NT2/D1 (cell line): ENCODE measurements at places on chromosomes 16 and 17.

DNA sequence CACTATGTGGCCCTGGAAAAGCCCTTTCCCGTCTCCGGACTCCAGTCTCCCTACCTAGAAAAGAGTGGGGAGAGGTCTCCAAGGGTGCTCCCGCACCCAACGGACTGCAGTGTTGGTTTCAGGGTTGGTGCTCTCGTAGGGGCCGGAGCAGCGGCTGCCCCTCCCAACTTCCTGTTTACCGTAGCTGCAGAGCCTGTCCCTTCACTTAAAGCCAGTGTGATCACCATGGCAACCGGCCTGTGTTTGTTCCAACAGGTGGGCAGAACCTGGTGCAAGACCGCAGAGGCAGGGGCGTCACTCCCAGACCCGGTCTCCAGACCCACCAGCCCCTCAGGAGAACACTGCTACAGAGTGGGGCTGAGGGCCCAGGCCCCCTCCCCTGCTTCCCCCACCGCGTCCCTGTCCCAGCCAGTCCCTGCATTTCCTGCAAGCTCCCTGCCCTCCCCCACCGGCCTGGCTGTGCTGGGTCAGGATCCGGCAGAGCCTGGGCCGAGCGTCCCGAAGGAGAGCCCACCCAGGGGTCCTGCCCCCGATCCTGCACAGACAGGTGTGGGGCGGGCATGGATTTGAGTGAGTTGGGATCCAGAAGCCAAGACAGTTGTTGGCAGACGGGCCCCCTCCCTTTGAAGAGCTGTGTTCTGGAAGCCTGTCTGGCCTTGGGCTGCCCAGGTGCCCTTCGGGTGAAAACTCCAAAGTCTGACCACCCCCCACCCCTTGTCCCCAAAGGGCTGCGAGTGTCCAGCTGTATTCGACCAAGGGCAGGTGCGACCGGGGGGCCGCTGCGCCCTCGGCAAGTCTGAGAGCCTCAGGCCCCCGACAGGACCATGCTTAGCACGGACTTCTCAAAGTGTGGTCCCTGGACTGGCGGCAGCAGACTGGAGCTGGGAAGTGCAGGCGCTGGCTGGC is 1.5 kb upstream of the BAIAP3 start:
- DNase-seq, result peak; percentile 90

GRCh38 chr17:75087558-75088453 is at the start of gene SLC16A5:
TSS of gene SLC16A5 (plus strand) at chr17:75087954. CDS start at chr17:75093637, 5,683 bp downstream.
- peak; percentile 81 for DNase-seq

DNA sequence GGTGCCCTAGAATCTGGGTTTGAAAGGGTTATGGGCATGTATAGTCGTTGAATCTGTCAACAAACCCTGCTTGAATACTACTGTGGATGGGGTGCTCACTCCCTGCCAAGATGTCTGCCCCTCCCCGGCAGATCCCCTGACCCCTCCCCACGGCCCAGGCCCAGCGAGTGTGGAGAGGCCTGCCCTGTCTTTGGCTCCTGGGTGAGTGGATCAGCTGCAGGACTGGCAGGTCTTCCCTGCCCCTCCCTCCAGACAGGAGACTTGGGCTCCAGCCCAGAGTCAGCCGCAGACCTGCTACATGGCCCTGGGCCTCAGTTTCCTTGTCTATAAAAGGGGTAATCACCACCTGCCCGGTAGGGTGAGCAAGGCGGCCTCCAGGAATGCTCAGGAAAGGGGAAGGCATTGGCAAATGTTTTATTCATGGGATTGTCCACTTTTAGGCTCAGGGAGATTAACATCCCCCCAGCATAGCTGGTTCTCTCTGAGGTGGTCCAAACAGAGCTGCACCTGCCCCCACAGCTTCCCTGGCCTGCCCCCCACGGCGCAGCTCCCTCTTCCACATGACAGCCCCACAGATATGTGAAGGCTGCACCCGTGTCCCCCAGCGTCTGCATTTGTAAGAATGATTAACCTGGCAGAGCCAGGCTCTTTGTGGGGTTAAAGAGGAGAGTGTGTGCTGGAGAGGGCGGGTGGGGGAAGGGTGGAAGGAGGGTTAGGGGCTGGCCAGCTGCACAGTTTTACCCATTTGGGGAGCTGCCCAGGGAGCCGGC is 18.5 kb upstream of the SPNS2 start:
- DNase-seq, result no peak

DNA sequence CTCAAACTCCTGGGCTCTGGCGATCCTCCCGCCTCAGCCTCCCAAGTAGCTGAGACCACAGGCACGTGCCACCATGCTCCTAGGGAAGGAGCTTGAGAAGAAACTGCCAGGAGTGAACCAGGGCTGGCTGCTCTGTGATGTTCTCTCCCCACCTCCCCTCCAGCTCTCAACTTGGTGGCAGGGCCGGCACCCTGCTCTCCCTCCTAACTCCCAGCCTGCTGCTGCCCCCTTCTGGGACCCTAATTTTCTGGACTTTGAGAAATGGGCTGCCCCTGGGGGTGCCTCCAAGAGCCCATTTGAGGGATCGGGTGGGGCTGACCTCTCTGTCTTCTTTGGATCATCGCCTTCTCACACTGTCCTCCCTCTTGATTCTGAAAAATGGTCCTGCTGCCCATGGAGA is 14.9 kb upstream of the STAT3 start:
- DNase-seq, result no peak

DNA sequence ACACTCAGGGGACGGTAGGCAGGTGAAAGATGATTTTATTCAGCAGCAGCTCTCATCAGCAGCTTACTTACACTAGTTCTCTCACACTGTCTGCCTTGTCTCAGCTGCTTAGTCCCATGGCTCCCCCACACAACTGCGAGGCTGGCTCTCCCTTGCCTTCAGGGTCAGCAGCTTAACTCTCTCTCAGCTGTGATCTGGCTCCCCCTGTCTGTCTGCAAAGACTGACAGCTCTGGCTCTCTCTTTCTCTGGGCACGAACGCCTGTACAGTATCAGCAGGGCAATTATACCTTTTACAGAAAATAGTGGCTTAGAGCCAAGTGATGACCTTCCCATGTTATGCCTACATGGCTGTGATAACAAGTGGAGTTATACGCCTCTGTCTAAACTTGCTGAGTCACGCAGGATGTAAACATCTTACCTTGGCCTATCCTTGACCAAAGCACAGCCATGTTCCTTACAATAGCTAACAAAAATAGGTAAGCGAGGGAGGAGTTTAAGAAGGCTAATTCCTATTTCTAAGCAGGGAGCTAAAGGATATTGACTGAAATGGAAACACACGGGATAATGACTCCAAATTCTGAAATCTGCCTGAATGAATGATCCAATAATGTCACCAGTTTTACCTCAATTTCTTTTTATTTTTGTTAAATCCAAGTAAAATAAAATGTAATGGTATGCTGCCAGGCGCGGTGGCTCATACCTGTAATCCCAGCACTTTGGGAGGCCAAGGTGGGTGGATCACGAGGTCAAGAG is 1.1 kb upstream of the NDUFAB1 start:
- peak; percentile 43 for DNase-seq

GRCh38 chr17:80876950-80877728 is 114.5 kb upstream of the CHMP6 start:
- no peak for DNase-seq

GRCh38 chr16:15976929-15977637 is 27.7 kb downstream of the ABCC1 start:
- DNase-seq, result no peak

DNA sequence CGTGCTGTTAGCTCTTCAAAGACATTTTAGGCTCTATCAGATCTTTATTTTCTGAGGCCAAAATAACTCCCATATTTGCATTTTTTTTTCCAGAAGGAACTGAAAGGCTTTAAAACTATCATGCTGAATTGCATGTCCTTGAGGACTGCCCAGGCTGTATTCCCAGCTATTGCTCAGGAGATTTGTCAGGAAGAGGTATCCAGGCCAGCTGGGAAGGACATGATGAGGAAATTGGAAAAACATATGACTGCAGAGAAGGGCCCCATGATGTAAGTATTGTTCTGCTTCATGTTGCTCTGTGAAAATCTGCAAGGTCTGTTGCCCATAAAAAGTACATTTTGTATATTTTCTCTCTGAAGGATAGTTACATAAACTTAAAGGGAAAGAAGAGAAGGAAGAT is 5.7 kb downstream of the CDC6 start:
- no peak for DNase-seq

- no peak for DNase-seq
These were observed 73.6 kb downstream of the ABCC6 start for GRCh38 chr16:16149710-16150116.

DNA sequence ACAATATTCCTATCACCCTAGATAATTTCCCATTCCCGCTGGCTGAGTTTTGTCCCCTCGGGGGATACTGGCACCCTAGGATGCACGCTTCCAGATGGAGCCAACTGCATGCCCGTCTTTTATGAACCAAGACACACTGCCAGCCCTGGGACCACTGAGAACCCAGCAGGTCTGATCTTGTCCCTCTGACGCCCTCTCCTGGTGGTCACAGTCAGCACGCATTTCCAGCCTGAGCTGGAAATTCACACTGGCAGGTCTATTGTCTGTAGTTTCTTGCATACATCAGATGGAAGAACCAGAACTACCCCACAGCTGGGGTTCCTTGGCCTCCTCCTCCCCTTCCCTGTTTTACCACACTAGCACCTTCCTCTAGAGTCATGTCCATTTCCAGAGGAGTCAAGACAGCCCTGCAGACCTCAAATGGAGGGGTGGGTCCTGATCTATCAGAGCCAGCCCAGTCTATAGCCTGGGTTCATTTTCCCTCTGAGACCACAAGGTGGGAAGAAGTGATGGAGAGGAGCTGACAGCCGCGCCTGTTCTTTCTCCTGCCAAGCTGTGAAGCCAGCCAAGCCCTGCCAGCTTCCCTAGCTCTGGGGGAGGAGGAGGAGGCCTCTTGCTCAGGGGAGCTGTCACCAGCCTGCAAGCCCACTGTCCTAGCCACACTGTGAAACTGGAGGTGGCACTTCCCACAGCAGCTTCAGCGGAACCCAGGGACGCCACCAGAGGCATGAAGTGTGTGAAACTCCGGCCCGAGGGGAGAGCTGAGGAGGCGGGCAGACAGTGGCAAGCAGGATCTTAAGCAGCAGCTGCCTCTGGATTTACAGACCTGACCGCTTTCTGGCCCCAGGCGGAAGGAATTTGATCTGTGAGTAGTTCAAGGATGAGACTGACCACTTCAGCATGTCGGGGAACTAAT is 29.3 kb downstream of the MXRA7 start:
- peak; percentile 59 for DNase-seq

DNA sequence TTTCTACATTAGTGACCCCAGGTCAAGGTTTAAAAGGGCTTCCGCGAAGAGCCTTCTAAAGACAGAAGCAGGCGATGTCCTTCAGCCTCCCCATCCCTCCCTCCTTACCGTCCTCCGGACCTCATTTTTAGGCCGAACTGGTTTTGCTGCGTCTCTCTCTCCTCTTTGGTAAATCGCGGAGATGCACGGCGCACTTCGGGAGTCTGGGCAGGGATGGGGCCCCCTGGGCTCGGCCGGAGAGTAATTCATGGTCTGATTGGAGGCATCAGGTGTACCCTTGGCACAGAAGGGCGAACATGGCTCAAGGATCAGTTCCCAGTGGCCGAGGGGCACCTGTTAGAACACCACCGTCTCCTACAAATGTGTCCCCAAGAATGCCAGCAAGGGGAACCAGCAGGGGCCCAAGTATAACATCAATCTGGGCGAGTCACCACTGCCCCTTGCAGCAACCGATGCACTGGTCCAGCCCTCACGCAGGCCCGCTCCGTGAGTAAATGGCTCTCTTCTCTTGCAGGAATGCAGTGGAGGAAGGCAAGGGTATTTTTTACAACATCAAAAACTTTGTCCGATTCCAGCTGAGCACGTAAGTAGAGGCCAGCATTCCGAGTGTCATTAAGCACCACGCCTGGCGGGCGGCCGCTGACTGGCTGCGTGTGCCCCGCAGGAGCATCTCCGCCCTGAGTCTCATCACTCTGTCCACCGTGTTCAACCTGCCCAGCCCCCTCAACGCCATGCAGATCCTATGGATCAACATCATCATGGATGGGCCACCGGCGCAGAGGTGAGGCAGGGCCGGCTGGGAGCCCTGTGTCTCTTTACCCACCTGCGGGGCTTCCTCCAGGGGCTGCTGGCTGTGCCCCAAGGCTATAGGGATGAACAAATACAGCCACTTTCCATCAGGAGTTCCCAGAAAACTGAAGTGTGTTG is 45.6 kb downstream of the MEAK7 start:
- DNase-seq, result no peak

DNA sequence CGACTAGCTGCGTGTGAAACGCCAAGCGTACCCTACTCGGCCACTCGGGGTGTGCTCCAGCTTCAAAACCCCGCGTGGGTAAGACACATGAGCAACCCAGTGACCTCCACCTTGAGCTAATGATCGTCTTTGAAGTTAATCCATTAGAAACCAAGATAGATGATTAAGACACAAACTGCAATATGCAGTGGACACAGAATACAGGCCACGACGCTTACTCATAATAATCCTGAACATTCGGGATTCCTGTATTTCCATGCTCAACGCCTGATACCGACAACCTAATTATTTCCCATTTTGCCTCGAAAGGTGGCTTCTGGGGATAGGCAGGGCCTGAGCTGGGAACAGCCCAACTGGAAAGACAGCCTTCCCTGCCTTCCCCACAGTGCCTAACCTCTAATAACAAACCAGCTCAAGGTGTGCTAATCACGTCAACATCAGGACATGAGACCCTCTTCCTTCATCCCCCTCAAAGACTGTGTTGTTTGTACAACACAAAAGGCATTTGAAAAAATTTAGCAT is 504 bp upstream of the COPRS start:
- DNase-seq, result no peak

DNA sequence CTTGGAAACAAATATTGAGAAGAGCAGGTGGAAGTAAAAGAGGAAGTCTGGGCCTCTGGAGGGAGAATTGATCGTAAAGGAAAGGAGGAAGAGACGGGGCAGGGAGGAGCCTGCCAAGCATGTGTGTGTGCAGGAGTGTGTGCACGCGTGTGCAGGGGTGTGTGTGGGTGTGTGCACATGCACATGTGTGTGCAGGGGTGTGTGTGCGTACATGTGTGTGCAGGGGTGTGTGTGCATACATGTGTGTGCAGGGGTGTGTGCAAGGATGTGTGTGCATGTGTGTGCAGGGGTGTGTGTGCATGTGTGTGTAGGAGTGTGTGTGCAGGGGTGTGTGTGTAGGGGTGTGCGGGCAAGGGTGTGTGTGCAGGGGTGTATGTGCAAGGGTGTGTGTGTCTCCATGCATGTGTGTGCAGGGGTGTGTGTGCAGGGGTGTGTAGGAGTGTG is 10.0 kb downstream of the CEP295NL start:
- DNase-seq, result no peak

DNA sequence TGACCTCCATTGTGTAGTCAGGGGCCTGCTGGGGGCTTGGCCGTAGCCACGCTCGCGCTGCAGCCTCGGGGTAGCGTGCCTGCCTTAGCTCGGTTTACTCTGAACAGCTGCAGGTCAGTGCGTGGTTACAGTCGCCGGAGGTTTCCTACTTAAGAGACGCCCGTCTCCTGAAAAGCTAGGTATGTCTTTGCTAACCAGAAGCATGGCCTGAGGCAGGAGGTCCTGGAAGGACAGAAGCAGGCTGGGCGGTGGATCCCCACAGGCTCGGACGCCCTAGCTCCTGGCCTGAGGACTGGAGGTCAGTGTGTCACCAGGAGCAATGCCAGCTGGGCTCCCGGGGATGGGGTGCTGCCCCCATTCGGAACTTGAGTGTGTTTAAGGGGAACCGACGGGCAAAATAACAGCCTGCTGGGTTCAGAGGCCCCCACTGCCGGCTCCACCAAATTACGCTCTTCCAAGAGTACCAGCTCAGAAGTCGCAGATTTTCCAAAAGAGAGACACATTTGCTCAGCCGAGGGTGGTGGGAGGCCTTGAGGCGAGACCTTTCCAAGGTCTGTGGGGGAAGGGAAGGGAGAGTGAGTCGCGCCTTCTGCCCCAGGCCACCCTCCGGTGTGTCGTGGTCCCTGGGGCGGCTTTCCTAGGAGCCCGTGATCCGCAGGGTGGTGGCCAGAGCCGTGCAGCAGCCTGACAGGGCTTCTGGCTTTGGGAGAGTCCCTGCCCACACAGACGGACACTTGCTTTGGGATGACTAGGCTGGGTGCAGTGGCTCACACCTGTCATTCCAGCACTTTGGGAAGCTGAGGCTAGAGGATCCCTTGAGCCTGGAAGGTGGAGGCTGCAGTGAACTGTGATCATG is 3.9 kb upstream of the GNG13 start:
- no peak for DNase-seq
